Upper lobe of right lung (tissue), 1 donor: ENCODE measurements at places on chromosomes 5 and 9. TPM values are rescaled to one million over a fixed set of nuclear protein-coding genes. Genes with fewer than 3 reads are reported as not detected.
A peak's percentile ranks its signal among the peaks of the same experiment; 100 is the strongest.

DNA sequence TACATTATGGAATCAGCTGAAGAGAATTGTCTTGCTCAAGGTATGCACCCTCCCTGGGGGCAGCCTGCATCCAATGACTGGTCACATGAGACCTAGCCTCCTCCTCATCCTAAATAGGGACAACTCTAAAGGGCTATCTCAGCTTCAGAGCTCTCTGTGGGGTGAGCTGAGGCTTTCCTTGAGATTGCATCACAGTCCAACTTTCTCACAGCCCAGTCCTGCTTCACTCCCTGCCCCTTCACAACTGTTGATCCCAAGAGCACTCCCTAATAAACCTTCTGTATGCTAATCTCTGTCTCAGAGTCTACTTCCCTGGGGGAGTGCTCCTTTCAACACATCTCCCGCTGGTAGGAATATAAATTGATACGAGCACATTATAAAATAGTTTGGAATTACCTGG is 44.1 kb upstream of the ERBIN start:
- H3K36me3 ChIP-seq, result no peaks in the 10 kb centered on the region
- no peaks in the 10 kb centered on the region for H3K27me3 ChIP-seq
- H3K27ac ChIP-seq, result no peak overlapping the region
- H3K4me1 ChIP-seq, result no peaks in the 10 kb centered on the region

DNA sequence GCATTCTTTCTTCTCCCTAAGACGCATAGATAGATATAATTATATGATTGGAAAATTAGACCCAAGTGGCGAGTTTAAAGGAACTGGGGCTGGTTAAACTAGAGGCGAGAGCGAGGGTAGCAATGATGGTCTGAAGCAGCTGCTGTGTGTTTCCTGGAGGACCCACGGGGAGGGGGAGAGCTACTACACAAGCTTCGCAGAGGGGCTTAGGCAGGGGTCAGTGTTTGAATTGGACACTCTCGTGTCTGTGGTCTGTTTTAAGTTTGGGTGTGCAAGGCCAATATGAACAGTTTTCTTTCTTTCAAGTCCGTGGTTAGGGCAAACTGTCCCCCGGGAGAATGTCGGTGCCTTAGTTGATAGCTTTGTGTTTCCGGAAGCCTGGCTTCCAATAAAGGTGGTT is 43.1 kb downstream of the PDZD2 start:
- DNase-seq, result no peak
- no peaks in the 10 kb centered on the region for H3K27me3 ChIP-seq
- H3K36me3 ChIP-seq, result no peaks in the 10 kb centered on the region
- no peak overlapping the region for H3K4me3 ChIP-seq
- H3K27ac ChIP-seq, result no peak overlapping the region

GRCh38 chr5:67297376-67297775 is 100.8 kb upstream of the CD180 start:
- H3K36me3 ChIP-seq, result no peaks in the 10 kb centered on the region
- H3K27ac ChIP-seq, result no peak overlapping the region
- H3K27me3 ChIP-seq, result no peaks in the 10 kb centered on the region
- H3K4me1 ChIP-seq, result peaks cover 16% of the 10 kb centered on the region

DNA sequence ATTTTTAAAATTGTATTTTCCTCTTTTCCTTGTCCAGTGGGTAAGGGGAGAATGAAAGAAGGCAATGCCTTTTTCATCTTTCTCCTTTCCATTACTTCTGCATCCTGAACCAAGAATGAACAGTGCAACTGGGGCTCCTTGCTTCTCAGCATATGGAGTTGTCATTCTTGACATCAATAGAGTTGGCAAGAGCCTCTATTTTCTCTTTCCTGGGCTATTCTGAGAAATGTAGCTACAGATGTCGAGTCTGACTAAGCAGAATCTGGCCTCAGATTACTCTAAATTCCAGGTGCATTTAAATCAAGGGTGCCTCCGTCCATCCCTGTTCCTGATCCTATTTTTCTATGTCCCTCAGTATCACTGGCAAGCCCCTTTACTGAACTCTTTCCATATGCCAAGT is 244.8 kb downstream of the GLIS3 start:
- DNase-seq, result no peak
- H3K27me3 ChIP-seq, result no peaks in the 10 kb centered on the region
- H3K4me1 ChIP-seq, result no peaks in the 10 kb centered on the region
- H3K36me3 ChIP-seq, result no peaks in the 10 kb centered on the region
- no peak overlapping the region for H3K27ac ChIP-seq

DNA sequence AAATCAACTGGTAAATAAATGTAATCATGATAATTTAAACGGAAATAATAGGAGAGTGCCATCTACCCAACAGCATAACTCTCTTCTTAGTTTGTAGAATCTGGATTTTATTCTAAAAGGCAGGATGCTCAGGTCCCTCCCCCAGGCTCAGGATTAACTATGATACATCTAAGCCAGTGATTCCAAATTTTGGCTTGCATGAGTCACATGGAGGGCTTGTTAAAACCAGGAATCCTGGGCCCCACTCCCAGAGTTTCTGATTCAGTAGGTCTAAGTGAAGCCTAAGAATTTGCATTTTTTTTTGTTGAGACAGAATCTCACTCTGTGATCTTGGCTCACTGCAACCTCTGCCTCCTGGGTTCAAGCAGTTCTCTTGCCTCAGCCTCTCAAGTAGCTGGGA is 62.3 kb upstream of the ZFR start:
- no peak overlapping the region for H3K4me3 ChIP-seq
- H3K4me1 ChIP-seq, result peaks cover 8% of the 10 kb centered on the region
- H3K27me3 ChIP-seq, result no peaks in the 10 kb centered on the region
- no peak for DNase-seq

DNA sequence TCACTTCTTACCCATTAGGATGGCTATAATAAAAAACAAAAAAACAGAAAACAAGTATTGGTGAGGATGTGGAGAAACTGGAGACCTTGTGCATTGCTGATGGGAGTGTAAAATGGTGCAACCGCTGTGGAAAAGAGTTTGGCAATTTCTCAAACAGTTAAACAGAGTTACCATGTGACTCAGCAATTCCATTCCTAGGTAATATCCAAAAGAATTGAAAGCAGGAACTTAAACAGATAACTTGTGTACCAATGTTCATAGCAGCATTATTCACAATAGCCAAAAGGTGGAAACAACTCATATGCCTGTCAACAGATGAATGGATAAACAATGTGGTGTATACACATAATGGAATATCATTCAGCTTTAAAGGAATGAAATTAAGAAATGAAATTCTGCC is 28.9 kb downstream of the DCP2 start:
- no peaks in the 10 kb centered on the region for H3K27me3 ChIP-seq
- H3K4me3 ChIP-seq, result no peak overlapping the region

GRCh38 chr5:142000704-142001484 is 11.9 kb downstream of the GNPDA1 start:
- no peak for DNase-seq
- no peaks in the 10 kb centered on the region for H3K4me1 ChIP-seq
- H3K36me3 ChIP-seq, result peaks cover 62% of the 10 kb centered on the region
- H3K27me3 ChIP-seq, result no peaks in the 10 kb centered on the region
- no peak overlapping the region for H3K4me3 ChIP-seq

DNA sequence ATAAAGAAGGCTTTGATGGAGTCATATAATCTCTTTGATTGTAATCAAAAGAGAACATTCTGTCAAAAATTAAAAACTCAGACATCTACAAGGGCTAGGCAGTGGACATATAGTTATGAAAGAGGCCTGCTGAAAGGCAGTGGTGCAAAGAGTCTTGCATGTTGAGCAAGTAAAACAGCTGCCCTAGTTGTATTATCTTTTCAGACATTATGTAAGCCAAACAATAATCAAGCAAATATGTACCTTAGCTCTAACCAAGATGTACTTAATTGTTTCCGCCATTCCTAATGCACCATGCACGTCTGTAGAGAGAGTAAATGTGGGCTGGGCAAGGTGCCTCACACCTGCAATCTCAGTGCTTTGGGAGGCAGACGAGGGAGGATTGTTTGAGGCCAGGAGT is 14.3 kb downstream of the GAPT start:
- no peak overlapping the region for H3K4me3 ChIP-seq
- H3K27ac ChIP-seq, result no peak overlapping the region
- H3K4me1 ChIP-seq, result no peaks in the 10 kb centered on the region
- H3K36me3 ChIP-seq, result no peaks in the 10 kb centered on the region

- no peak for DNase-seq
- no peak overlapping the region for H3K4me3 ChIP-seq
- H3K36me3 ChIP-seq, result no peaks in the 10 kb centered on the region
- H3K27me3 ChIP-seq, result no peaks in the 10 kb centered on the region
Measured at GRCh38 chr5:6637590-6637989, 4.3 kb downstream of the SRD5A1 start.

GRCh38 chr5:14267166-14267838 is 124.2 kb downstream of the TRIO start:
- no peak overlapping the region for H3K27ac ChIP-seq
- DNase-seq, result no peak

DNA sequence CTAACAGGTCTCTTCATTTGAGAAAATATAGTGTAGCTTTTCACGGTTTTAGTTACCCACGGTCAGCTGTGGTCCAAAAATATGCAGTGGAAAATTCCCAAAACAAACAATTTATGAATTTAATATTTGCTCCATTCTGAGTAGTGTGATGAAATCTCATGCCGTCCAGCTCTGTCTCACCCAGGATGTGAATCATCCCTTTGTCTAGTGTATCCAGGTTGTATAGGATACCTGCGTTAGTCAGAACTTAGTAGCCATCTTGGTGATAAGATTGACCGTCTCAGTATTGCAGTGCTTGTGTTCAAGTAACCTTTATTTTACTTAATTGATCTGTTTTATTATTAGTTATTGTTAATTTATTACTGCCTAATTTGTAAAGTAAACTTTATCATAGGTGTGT is 41.1 kb downstream of the NDUFS4 start:
- no peaks in the 10 kb centered on the region for H3K27me3 ChIP-seq
- DNase-seq, result no peak
- peaks cover 11% of the 10 kb centered on the region for H3K4me1 ChIP-seq
- no peak overlapping the region for H3K27ac ChIP-seq
- no peak overlapping the region for H3K4me3 ChIP-seq
- peaks cover 16% of the 10 kb centered on the region for H3K36me3 ChIP-seq

DNA sequence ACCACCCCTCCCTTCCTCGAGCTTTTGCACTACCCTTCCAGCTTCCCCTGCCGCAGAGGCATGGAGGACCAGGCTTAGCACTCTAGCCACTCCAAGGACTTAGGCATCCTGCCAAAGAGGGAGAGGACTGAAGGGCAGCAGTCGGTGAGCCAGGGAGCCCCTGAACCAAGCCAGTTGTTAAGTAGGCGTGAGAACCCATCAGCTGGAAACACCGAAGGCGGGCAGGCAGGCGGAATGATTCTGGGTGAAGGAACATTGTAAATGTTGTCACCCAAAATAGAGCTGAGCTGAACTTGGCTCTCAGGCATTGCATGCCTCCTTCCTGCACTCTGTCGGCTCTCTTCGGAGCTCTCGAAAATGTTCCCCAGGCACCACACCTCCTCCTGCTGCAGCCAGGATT is 42.8 kb downstream of the NRG2 start:
- H3K27me3 ChIP-seq, result peaks cover 16% of the 10 kb centered on the region
- H3K36me3 ChIP-seq, result no peaks in the 10 kb centered on the region
- no peak overlapping the region for H3K4me3 ChIP-seq
- DNase-seq, result no peak
- no peaks in the 10 kb centered on the region for H3K4me1 ChIP-seq

- H3K4me1 ChIP-seq, result no peaks in the 10 kb centered on the region
- no peaks in the 10 kb centered on the region for H3K36me3 ChIP-seq
- no peak for DNase-seq
- no peak overlapping the region for H3K4me3 ChIP-seq
Measured at GRCh38 chr5:106017243-106017857, 1653.4 kb downstream of the EFNA5 start.

GRCh38 chr5:3599226-3600105 is 3.8 kb downstream of the IRX1 start:
- H3K36me3 ChIP-seq, result no peaks in the 10 kb centered on the region
- no peak overlapping the region for H3K4me3 ChIP-seq
- peak overlapping the region; percentile 6 for H3K27ac ChIP-seq

GRCh38 chr5:132190161-132190817 is 37.4 kb downstream of the P4HA2 start:
- no peak for DNase-seq
- H3K36me3 ChIP-seq, result peaks cover 38% of the 10 kb centered on the region
- H3K27ac ChIP-seq, result no peak overlapping the region

- peak; percentile 69 for DNase-seq
- H3K27ac ChIP-seq, result peak overlapping the region; percentile 81
- peak overlapping the region; percentile 70 for H3K4me3 ChIP-seq
- no peaks in the 10 kb centered on the region for H3K36me3 ChIP-seq
- peaks cover 9% of the 10 kb centered on the region for H3K27me3 ChIP-seq
Measured at GRCh38 chr9:110049699-110050450, 158.1 kb downstream of the C9orf152 start.

DNA sequence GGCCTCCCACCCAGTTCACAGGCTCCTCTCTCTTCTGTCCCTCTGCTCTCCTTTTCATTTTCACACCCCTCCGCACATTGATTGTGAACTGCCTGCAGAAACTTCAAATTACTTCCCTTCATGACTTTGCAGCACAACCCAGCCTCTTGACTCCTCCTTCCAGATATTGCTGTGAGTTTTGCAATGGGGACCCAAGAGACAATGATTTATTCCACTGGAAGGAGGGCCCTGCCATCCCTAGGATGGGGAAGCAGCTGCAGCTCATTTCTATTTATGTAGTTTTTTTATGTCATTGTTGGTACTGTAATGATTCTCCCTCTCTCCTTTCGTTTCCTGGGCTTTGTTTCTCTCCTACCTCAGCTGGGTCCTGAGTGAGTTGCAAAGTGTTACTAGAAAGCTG is 364.9 kb downstream of the ICE1 start:
- H3K4me1 ChIP-seq, result no peaks in the 10 kb centered on the region
- no peak for DNase-seq
- no peaks in the 10 kb centered on the region for H3K36me3 ChIP-seq
- H3K27me3 ChIP-seq, result no peaks in the 10 kb centered on the region
- no peak overlapping the region for H3K4me3 ChIP-seq

DNA sequence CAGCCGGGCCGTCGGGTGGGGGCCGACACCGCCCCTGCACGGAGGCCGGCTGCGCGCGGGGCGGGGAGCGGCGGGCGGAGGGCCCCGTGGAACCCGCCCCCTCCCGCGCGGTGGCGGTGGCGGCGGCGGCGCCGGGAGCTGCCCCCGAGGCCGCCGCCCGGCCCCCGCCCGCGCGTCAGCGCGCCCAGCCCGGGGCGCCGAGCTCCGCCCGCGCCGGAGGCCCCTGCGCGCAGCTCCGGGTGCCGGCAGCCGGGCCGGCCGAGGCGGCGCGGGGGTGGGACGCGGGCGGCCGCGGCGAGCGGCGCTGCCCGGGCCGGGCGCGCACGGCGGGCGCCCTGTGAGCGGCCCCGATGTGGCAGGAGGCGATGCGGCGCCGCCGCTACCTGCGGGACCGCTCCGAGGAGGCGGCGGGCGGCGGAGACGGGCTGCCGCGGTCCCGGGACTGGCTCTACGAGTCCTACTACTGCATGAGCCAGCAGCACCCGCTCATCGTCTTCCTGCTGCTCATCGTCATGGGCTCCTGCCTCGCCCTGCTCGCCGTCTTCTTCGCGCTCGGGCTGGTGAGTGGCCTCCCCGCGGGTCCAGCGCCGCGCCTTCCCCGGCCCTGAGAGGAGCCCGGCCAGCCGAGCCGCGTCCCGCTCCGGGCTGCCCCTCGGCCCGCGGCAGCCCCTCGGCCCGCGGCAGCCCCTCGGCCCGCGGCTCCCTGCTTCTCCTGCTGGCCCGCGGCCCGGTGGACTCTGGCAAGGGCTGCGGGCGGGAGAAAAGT is at the start of gene ADCY2:
Gene ADCY2 (plus strand): TSS at position 192 of the 766 bp plus-strand sequence. CDS start 159 bp downstream, at position 351.
- no peaks in the 10 kb centered on the region for H3K36me3 ChIP-seq
- peak within 1 kb of the TSS; percentile 29 for H3K4me3 ChIP-seq
- H3K4me1 ChIP-seq, result no peaks in the 10 kb centered on the region
- no peak for DNase-seq

ARSK gene
- 5.7 TPM for total RNA-seq

SDHA gene
- total RNA-seq, result 94.0 TPM

PCDHA12 gene
- total RNA-seq, result 8.8 TPM

PCDHB12 gene
- total RNA-seq, result 2.8 TPM

CCNJL gene
- total RNA-seq, result 16.6 TPM

LCN10 gene
- total RNA-seq, result 11.2 TPM

CREB3 gene
- total RNA-seq, result 34.9 TPM

NR5A1 gene
- not detected for total RNA-seq

FOXD4L6 gene
- not detected for total RNA-seq
